Fibroblast of skin of left quadriceps (primary cell): ENCODE measurements at places on chromosomes 3 and 15.

DNA sequence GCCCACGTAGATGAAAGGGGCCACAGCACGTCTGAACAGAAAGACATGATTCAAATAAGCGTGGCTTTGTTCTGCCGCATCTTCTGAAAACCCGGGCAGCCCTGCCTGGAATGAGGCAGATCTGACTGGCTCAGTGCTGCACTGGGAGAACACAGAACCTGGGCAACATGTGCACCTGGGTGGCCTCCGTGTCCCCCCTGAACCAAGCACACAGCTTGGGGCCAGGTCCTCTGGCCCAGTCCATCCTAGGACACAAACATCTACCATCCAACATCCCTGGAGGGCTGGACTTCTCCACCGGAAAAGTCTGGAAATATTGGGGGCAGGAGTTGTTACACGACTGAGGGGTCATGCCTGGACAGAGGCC, 119.4 kb downstream of the ADAMTS17 start:
- no peak for DNase-seq

- DNase-seq: no peak
Observed at GRCh38 chr3:44905446-44906157, 31.2 kb downstream of the TGM4 start.

GRCh38 chr3:25719321-25719720, 54.6 kb upstream of the TOP2B start:
- DNase-seq: no peak

- DNase-seq: no peak
Observed at GRCh38 chr3:99921986-99922385, 104.3 kb downstream of the CMSS1 start.

DNA sequence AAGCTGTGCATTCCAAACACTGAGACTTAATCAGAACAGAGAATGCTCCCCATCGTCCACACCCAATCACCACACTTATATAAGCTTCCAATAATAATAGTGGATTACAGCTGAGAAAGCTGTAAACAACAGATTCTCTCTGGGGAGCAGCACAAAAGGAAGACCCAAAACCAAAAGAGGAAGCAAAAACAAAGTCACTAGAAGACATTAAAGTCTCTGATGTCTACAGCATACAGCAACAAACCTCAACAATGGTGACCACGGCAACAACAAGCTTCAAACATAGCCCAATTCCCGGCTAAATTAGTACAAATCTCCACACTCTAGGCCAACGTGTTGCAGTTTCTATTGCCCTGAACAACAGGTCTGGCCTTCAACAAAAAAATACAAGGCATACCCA, 37.7 kb downstream of the ZDHHC23 start:
- no peak for DNase-seq

GRCh38 chr15:51908316-51908715, 63.3 kb downstream of the LEO1 start:
- DNase-seq: no peak
